ENCODE measurements at places on chromosomes 3 and 15.

DNA sequence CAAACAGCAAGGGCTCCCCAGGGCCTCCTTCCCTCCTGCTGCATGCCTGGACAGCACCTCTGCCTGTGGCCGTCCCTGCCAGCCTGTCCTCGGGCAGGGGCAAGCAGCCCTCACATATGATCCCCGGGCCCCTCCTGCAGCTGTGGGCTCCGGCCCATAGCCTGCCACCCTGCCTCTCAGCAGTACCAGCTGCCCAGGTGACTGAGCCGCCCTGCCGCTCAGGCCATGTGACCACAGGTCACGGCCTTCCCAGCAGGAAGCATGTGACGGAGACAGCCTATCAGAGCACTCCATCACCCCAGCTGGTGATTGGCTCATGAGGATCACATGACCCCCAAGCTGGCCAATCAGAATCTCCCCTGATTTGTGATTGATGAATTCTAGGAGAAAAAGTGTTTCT lies 23.9 kb downstream of the ALDH1L1 start:
- DNase-seq = no peak

DNA sequence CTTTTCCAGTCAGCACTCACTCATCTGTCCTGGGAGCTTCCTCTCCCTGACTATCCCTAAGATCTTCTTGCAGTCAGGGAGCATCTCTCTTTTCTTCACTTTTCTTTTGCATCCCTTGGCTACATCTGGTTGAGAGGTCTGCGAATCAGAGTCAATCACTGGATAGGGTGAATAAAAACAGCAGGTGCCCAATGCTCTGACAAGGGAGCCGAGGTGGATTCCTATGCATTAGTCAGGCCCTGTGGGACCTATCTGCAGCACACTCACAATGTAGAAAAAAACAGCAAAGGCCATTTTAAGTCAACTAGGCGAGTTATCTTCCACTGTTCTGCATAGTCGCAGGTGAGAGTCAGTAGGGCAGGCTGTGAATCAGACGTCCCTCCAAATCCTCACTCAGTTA lies 35.5 kb downstream of the DZIP1L start:
- no peak for DNase-seq

GRCh38 chr15:94287794-94288246 lies 56.5 kb downstream of the MCTP2 start:
- DNase-seq = no peak

- DNase-seq = no peak
These were observed 193.6 kb downstream of the TP63 start for GRCh38 chr3:189824629-189825312.

- DNase-seq = no peak
These were observed 7.5 kb upstream of the HAPLN3 start for GRCh38 chr15:88902846-88903245.

GRCh38 chr3:48398701-48399386 lies 26.8 kb downstream of the FBXW12 start:
- DNase-seq = no peak

DNA sequence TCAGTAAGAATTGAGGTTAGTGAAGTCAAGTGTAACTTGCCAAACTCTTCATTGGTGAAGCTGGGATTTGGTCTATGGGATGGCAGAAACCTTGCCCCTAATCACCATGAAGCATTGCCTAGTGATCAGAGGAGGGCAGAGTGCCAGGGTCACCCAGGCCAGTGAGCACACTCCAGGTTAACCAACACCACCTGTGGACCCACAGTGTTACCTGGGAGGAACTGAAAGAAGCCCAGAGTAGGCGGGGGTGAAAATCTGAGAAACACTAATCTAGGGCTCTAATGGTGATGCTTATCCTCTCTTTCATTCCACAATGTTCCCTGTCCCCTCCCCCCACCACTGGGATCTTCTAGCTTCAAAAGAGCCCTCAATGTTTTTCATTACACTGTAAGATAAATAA lies 372.8 kb downstream of the CTNNB1 start:
- DNase-seq = no peak

DNA sequence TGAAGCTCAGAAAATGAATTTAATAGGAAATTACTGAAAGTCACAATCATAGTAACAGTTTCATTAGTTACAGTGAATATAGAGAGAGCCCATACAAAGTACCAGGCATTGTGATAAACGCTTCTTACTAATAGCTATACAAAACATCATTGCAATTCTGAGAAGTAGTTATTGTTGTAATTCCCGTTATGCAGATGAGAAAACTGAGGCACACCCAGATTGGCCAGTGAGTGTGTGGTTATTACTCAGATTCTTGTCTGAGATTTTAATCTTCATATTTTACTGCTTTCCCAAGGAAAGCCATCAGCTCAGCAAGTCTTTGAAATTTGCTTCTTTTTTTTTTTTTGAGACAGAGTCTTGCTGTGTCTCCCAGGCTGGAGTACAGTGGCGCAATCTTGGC lies 14.3 kb downstream of the FLNB start:
- no peak for DNase-seq

Measured in activated CD4-positive, alpha-beta T cell treated with anti-CD3 and anti-CD28 coated beads for 1 hour (primary cell).